Stimulated activated naive CD8-positive, alpha-beta T cell treated with anti-CD3 and anti-CD28 coated beads, Interleukin-15, Interleukin-2, amounts not matched to agents 100 U/mL and 50 U/mL, for 24 hours (primary cell): ENCODE measurements at places on chromosomes 4 and X.

DNA sequence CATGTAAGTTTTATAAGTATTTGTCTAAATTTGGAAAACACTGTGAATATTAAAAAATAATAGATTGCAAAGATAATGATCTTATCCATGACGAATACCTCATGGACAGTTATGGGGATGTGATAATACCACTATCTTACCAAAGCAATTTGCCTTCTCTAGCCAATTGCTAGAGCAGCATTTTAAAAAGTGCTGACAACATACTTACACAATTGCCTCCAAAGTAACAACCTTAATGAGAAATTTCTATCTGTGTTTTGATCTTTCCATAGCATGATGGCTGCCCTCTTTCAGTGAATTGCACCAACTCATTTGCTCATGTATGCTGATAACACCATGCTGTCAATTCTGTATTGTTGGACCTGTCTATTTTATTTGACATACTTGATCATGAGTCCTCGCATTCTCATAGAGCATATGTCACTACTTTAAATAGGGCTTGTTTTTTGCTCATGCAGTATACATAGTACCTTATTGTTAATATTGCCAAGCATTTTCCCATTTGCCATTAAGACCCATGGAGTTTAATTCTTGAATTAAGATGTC is 87.2 kb downstream of the MMRN1 start:
- DNase-seq = no peak

DNA sequence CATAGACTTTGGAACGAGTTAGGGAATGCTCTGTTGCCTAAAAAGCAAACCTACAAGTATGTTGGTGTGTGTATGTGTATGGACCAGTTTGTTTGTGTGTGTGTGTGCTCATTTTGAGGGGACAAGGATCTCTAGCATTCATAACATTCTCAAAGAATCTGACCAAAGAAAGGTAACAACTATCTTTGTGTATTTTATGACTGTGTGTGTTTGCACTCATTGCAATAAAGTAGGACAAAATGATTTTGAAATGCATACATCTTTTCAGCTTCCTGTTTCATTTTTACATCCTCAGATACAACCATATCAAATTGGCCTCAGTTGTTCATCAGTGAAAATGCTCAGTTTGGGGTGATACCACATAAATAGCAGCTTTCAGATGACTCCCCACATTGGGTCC is 8.3 kb upstream of the XK start:
- DNase-seq = no peak

DNA sequence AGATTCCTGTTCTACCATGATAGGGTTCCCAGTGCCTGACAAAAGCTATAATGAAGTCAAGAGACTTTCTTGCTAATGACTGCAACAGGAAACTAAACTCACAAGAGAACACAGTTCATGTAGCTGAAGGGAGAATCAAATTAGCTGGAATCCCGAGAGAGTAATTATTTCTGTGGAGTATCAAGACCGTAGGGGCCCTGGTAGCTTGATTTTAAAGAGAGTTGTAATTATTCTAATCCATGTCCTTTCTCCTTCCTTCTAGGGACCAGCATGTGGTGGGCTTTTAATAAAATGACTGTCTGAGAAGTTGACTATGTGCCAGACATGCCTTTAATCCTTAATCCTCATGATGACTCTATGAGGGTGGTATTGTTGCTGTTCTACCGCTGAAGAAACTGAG is 1.7 kb upstream of the TRPC5OS start:
- no peak for DNase-seq

DNA sequence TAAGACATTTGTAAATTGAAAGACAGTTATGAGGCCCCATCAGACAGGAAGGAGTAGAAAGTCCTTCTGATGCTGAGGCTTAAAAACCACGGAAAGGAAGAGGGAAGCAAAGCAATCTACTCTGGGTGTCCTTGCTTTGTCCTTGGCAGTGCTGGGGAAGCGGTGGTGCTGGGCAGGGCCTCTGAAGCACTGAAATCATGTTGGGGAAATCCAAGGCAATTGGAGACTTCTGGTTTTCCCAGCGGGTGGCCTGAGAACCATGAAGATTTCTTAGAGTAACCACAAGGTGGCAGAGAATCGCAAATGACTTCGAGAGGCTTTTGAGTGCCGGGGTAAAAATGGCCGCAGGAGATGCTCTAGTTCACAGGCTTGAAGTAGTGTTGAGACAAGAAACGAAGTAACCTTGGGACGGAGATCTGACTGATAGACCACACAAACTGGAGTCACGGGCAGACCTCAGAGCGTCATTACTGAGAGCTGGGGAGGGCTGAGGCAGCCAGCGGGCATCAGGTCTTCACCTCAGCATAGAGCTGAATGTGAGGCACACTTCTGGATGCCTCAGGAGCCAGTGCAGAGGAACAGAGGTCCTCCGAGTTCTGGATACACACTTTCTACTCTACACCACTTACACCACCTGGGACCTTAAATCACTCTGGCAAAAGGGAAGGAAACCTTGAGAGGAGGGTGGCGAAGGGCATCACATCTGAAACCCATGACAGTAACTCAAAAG is 130.7 kb upstream of the GPRIN3 start:
- peak; percentile 41 for DNase-seq

DNA sequence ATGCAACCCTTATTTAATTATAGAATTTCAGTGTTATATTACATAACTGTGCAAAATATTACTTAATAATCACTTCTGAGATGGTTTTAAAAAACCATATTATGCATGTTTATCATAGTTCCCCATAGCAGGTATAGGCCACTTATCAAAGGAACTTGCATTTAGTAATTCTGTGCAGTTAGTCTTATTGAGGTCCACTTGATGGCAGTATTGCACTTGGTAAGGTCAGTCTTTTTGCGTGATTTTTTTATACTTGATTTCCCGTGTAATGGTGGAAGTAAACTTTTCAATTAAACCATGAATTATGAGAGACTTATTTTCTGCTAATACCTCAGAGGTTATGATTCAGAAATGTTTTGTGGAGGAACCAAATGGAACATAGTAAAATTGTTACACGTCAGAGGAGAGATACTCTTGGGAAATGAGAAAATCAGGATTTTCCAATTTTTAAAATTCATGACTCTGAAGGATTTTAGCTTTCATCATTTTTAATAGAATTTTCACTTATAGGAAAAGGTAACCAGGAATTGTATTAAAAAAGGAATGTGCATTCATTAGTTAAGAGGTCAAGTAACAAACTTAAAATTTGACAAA is 230.0 kb downstream of the CCSER1 start:
- no peak for DNase-seq

DNA sequence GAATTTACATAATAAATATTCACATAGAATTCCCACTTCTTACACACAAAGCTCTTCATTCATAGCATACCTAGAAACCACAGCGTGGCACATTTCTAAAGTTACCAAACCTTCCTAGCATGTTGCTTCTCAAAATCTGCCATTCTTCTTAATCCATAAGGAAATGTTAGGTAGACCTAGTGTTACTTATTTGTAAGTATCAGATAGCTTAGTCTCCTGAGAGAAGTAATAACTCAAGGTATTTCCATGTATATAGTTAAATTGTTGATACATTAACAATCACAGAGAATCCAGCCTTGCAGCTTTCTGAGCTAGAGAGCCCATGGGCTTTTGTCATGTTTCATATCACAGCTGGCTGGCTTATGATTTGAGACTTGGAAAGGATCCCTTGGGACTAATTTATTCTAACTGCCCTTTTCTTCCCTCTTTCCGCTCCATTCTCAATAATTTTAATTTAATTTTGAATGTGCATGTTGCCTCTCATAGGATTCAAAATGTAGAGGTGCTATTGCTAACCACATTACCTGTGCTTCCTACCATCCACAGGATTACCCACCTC is 17.6 kb downstream of the SH3RF1 start:
- no peak for DNase-seq

DNA sequence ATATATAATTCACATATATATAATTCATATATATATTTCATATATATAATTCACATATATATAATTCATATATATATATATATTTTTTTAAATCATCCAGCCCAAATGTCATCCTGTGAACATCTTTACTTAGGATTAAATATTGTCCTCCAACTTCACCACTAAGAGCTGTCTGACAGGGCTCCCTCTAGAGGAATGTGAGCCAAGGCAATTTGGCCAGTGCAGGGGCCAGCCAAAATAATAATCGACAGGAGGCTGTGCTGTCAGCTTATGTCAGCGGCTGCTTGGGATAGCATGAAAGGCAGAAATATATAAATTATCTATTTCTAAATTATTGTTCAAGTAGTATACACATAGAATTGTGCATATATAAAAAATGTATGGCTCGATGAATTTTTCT is 29.5 kb downstream of the EGFL6 start:
- DNase-seq = no peak

DNA sequence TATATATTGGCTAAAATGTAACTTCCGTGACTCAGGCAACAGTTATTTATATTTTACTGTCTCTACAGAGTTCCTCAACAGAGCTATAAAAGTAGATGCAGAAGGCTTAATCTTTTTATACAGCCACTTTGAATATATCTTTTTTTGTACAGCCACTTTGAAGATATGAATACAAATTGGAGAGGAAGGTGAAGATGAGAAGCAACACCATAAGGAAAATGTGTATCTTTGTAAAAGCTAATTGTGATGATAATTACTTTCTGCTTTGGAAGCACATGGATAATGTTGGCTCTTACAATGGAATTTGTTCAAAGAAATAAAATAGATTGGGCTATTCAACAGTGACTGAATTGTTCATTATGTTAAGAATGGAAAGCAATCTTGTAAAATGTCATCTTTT is 205.8 kb downstream of the ARAP2 start:
- no peak for DNase-seq

DNA sequence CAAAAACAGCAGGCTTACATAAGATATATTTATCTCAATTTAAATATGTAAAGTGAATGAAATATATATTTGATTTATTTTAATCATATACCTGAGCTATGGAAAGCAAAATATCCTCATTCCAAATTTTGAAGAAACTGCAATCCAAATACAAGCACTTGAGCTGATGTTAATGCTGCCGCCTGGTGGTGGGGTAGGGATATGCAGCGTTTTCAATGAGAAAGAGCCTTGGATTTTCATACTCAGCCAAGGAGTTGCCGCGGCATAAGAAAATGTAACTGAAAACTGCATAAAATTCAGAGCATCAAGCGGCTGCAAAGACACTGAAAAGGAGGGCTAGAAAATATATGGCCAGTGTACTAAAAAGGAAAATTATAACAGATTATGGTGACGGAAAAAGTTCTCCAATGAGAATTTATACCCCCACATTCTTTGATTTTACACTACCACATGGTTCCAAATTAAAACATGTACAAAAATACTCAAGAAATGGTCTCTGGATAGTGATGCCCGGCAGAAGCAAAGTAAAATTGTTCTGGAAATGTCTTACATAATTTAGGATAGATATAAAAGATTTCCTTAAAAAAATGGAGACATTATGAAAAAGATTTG is 660.3 kb upstream of the PITX2 start:
- peak; percentile 54 for DNase-seq

- peak; percentile 6 for DNase-seq
Observed at GRCh38 chr4:5812506-5813229, 80.2 kb downstream of the CRMP1 start.

- DNase-seq = peak; percentile 29
Observed at GRCh38 chrX:66030505-66031317, 9.2 kb downstream of the VSIG4 start.

- no peak for DNase-seq
Observed at GRCh38 chr4:32917586-32917985, 2197.4 kb downstream of the PCDH7 start.

- DNase-seq = no peak
Observed at GRCh38 chrX:40201329-40201885, 103.6 kb upstream of the BCOR start.

GRCh38 chrX:43676971-43677572 is 21.0 kb downstream of the MAOA start:
- no peak for DNase-seq

DNA sequence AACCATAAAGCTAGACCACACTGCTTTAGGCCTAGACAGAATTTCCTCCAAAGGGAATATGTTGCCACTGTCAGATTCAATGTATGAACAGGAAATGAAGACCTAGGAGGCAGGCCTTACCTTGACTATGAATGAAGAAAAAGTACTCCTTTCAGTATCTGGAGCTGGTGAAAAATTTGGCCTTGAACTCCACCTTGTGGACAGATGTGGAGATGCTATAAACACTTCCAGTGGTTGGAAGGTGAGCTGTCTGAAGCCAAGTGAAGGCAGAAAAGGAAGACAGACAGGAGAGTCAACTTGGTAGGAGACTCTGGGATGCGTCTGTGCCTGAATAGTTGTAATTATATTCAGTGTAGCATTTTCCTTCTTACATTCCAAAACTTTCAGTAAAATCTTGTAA is 17.2 kb downstream of the SPIN3 start:
- peak; percentile 16 for DNase-seq

DNA sequence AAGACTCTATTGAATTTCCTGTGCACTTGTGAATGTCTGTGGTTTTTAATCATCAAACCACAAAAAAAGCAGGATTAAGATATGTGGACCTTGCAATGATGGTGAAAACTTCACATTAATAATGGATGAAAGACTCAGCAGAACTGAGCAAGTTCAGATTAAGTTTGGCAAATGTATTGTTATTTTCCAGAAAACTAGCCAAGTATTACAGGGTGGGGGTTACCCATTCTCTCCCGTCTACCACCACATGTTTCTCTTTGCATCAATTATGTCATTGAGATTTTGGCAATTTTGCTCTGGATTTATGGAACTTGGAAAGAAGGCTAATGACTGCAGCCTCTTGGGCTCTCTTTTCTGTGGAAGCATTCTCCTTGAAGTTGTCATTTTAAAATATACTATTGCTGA is 577.1 kb downstream of the ANKRD50 start:
- DNase-seq = no peak

GRCh38 chrX:24902806-24903205 is 113.0 kb downstream of the ARX start:
- DNase-seq = no peak

- peak; percentile 53 for DNase-seq
Observed at GRCh38 chr4:83074086-83074704, 39.2 kb downstream of the COPS4 start.

GRCh38 chrX:46279214-46279924 is 265.9 kb downstream of the ZNF674 start:
- DNase-seq = peak; percentile 4
